ENCODE measurements at places on chromosomes 4 and X. TPM values are rescaled to one million over a fixed set of nuclear protein-coding genes. Genes with fewer than 3 reads are reported as not detected.

DNA sequence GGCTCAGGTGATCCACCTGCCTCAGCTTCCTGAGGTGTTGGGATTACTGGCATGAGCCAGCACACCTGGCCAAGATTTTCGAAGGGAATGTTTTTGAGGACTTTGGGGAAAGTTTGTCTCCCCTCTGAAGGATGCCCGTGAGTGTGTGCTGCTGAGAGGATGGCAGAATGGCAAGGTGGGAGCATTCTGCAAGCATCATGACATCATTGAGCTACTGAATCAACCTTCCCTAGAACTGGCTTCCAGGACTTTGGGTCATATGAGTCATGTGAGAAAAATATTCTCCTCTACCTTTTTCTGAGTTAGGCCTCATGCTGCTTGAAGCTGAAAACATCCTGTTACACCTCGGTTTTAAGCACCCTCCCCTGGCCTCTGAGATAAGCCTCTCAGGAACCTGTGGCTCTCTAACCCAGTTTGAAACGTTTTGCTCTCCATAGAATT lies 31.0 kb downstream of the TMEM131L start:
- no peak for DNase-seq

DNA sequence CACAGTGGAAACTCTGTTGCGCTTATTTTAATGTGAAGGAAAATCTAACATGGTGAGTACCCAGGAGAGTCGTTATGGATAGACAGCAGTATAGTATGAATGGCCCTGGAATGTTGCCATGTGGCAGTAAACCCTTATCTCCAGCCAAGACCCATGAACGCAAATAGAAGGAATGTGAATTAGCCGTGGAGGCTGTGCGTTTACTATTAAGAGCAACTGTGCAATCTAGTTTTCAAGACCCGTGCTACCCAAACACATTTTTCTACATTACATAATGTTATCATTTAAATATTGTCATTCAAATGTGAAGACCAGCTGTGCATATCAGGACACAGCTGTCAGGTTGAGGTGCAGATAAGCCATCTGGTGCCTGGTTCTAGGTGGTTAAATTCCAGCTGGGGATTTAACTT lies 13.3 kb upstream of the AGA start:
- DNase-seq: no peak

Gene PABPC5
- not detected for total RNA-seq

GRCh38 chrX:30620980-30621618 lies 32.1 kb upstream of the GK start:
- peak; percentile 30 for DNase-seq

DNA sequence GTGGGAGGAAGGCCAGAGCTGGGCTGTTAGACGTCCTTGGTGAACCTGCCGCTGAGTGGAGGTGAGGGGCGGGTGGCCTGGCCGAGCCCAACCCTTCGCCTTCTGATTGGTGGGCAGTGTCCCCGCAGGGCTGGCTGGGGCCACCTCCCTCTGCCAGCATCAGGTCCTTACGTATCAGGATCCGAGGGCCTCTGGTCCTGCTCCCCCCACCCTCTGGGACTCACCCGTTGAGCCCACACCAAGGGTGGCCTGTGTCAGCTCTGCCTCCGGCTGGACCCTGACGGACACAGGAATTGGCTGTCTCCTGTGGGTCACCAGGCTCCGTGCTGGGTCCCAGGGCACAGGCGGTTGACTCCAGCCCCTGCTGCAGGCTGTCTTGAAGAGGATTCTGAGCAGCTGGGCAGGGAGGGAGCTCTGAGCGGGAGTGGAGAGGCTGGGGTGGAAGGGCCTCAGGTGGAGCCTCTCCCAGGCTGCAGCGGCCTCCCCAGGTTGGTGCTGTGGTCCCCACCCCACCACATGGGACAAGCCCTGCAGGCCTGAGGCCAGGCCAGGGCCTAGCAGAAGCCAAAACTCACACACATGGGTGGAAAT lies 58.4 kb upstream of the NKX1-1 start:
- no peak for DNase-seq

GRCh38 chrX:10110984-10111363 lies 45.8 kb upstream of the CLCN4 start:
- no peak for DNase-seq

Gene NWD2
- total RNA-seq: not detected

DNA sequence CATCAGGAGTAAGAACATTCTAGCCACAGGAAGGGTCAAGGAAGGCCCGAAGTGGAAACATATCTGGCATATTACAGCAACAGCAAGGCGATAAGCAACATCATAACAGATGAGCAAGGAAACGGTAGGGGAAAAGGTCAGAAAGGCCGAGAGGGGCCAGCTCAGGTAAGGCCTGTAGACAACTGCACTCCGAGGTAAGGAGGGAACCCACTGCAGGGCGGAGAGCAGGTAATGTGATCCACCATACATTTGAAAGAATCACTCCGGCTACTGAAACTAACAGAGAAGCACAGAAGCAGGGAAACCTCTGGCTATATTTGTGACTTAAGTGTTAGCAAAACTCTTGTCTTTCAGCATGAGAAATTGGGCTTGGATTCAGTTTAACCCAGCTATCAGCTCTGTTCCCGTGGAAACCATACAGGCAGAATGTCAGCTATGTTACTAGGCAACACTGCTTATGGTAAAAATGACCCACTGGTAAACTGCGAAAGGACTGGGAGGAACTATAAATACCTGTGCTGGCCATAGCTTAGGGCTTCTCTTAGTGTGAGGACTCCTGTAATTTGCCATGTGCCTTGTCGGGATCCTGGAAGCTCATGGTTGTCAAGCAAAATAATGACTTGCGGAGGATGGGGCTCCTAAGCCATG lies 31.0 kb downstream of the FRYL start:
- DNase-seq: no peak

DNA sequence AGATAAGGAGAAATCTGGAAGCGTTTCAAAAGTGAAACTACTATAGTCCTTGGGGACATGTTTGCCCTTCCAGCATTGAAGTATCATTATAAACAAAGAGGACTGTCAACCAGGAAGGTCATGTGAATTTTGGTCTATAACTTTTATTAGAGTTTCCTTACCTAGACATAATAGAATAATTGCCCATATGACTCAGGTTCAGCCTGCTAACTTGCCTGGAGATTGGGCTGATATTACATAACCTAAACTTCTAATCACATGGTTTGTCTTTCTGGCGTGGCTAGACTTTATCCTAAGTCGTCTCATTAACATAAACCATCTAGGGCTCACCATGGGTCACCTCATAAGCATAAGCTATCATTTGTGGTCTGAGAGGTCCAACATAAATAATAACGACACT lies 775.9 kb downstream of the CENPC start:
- no peak for DNase-seq

GRCh38 chr4:37620176-37620575 lies 66.0 kb downstream of the RELL1 start:
- no peak for DNase-seq

DNA sequence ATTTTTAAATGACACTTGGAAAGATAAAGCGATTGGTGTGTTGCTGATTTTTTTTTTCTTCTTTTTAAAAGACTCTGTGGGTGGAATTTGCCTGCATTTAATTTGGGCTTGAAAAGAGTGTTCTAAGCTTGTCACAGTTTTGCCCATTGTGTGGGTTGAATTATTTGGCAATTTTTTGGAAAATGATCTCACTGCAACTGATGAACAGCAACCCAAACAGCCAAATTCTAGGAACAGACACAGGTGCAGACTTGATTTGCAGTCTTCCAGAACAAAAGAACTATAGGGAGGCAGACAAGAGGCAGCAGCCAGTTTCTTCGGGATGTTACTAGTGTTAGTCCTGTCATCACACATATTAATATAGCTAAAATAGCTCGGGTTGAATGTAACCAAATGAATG lies 40.5 kb downstream of the CASP6 start:
- no peak for DNase-seq

- no peak for DNase-seq
These were observed 6.3 kb upstream of the SORCS2 start for GRCh38 chr4:7186031-7186430.

GRCh38 chr4:6986072-6986780 lies 56.9 kb upstream of the TADA2B start:
- no peak for DNase-seq

Gene SPATA4
- total RNA-seq: not detected

- no peak for DNase-seq
These were observed 84.3 kb upstream of the C1QTNF7 start for GRCh38 chr4:15343581-15343980.

Gene DCTD
- 159 TPM for total RNA-seq

DNA sequence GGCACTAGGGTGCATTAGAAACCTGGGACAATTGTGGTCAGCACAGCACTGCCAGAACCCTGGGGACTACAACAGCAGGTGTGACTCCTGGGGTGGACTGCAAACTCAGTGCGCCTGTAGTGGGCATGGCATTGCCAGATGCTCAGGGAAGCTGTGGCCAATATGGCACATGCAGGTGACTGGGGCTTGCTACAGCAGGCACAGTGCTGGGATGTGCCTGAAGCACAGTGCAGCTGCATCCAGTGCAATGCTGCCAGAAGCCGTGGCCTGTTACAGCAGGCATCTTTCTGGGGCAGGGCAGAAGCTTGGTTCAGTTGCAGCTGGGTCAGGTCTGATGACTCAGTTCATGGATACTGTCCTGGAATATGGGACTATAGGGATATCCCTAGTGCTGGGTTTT lies 445.8 kb downstream of the CCSER1 start:
- no peak for DNase-seq

Gene ARMCX1
- total RNA-seq: 21.2 TPM

Gene SULT1B1
- total RNA-seq: not detected

- DNase-seq: peak; percentile 27
These were observed 27.3 kb downstream of the WDR1 start for GRCh38 chr4:10089346-10089745.

DNA sequence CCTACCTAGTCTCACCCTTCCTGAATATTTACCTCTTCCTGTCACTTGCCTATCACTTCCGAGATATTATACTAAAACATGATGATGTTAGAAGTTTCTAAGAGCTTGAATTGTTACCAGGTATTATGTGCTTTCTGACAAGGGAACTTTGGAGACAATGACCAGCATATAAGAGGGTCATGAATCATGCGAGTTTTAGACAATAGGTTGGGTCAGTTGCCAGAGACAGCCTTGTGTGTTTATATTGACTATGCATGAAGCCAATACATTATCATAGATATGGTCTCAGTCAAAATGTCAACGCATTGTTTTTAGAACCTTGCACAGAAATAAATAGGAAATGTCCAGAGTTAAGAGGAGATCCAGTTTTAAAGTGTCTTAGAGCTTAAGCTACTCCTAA lies 116.8 kb downstream of the KLHL4 start:
- no peak for DNase-seq

- DNase-seq: no peak
These were observed 10.9 kb downstream of the TBC1D19 start for GRCh38 chr4:26594778-26595177.

DNA sequence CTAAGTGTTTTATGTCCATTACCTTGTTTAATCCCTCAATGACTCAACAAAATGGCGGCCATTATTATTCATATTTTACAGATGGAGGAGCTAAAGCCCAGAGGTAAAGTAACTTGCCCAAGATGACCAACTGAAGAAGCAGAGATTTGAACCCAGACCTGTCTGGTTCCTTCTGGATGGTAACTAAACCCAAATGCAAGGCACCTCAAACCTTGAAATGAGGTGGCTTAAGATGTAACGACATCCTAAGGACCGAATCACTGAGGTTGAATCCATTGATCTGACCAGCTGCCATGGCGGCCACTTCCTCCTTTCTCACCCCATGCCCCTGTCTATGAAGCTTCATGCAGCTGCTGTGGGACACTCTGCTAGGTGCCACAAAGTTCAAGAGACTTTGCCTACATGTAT lies 932 bp downstream of the TLR10 start:
- DNase-seq: no peak

DNA sequence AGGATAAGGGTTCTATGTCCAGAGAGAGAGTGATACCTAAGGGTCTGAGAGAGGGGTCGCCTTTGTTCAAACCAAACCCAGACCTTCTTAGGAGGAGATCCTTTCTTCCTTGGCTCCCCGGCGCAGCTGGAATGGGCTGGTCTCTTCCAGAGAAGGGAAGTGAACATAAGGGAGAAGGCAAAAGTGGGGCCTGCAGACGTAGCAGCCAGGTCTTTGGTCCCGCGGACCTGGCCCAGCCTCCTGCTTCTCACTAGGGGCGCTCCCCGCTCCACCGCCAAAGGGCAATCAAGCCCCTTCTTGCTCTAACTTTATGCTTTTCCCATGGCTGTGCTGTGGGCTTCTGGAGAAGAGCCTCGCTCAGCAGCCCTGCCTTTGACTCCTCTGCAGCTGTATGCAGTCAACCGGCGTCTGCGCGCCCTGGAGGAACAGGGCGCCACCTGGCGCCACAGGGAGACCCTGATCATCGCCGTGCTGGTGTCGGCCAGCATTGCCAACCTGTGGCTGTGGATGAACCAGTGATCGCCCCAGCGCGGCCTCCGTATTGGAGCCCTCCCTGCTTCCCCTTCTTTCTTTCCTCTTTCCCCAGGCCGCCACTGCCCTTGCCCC lies 6.5 kb downstream of the FATE1 start:
- no peak for DNase-seq

DNA sequence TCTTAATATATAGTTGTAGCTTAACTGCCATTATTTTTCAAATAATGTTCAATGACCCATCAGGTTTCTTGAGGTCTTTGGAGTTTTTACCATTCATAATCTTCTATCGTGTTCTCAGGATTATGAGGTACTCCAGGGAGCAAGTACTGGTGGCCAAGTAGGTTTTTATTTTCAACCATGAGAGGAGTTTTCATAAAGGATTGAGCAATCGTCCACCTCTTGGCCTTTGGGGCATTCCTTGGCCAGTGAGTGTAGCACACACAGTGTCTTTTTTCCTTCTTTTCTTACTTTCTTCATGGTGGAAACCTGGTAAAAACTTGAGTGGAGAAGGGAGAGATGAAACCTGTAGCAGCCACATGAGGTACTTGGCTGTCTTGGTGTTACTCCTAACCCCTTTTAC lies 567.0 kb upstream of the NR3C2 start:
- no peak for DNase-seq

GRCh38 chr4:40367451-40367850 lies 32.3 kb downstream of the CHRNA9 start:
- no peak for DNase-seq

- DNase-seq: no peak
These were observed 160.6 kb upstream of the STS start for GRCh38 chrX:6986915-6987314.

Gene ANKRD50
- total RNA-seq: 3.6 TPM

Gene RTL3
- total RNA-seq: not detected

- no peak for DNase-seq
These were observed 199.2 kb downstream of the SHROOM3 start for GRCh38 chr4:76634220-76634619.

DNA sequence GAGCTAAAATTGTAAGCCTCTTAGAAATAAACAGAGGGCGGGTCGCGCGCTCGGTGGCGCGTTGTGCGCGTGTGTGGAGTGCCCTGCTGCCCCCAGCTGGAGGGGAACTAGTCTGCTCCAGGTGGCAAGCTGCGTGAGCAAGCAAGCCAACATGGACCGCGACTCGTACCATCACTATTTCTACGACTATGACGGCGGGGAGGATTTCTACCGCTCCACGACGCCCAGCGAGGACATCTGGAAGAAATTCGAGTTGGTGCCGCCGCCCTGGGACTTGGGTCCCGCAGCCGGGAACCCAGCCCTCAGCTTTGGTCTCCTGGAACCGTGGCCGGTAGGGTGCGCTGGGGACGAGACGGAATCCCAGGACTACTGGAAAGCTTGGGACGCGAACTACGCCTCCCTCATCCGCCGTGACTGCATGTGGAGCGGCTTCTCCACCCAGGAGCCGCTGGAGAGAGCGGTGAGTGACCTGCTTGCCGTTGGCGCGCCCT lies 66.1 kb downstream of the DNAAF6 start:
- no peak for DNase-seq

All from Caki2 (cell line).